WERI-Rb-1 (cell line): ENCODE measurements at places on chromosomes 1 and 21.
A peak's percentile ranks its signal among the peaks of the same experiment; 100 is the strongest.

DNA sequence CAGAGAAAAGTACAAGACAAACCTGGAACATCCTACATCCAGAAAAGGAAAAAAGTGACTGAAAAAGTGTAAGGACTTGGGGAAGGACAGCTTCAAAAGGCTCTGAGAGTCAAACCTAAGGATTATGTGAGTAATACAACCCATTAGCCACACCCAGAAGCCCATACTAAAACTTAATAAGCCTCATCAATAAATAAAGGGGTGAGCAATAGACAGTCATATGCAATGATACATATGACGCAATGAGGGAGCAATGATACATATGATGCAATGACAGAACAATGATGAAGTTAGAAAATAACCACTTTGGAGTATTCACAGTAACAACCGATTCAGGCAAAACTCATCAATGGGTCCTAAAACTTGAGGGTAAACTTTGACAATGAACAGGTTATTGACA lies 50.1 kb downstream of the BRWD1 start:
- no peak for DNase-seq

DNA sequence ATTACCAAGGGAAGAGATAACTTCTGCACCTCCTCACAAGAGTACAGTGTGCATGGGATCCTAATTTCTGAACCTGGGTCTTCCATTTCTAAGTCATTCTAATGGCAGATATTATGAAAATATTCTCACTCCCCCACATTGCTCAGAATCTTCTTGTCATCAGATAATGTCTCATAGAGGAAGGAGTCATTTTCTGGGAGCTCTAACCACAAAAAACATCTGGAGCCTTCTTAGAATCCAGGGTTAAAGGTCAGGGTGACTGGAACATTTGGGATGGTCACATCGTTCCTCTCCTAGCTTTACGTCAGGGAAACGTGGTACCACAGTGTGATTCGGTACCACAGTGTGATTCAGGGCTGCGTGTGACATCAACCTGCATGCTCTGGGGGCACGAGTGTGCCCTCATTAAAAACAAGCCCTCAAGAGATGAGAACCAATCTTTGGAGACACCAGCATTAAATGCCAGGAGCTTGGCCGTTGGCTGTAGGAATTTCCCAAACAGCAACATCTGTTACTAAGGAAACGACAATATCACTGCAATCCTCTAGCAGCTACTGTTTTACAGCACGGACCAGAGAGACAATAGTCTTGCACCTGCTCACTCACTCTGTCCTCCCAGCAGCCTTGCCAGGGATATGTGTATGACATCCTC lies 179.1 kb downstream of the PSMG1 start:
- DNase-seq = no peak

- no peak for DNase-seq
Observed at GRCh38 chr1:200364091-200364759, 45.6 kb downstream of the ZNF281 start.

- no peak for DNase-seq
Observed at GRCh38 chr1:77597310-77597709, 85.1 kb downstream of the ZZZ3 start.

GRCh38 chr1:240092301-240093119 lies 827 bp downstream of the FMN2 start:
- DNase-seq = peak; percentile 55

DNA sequence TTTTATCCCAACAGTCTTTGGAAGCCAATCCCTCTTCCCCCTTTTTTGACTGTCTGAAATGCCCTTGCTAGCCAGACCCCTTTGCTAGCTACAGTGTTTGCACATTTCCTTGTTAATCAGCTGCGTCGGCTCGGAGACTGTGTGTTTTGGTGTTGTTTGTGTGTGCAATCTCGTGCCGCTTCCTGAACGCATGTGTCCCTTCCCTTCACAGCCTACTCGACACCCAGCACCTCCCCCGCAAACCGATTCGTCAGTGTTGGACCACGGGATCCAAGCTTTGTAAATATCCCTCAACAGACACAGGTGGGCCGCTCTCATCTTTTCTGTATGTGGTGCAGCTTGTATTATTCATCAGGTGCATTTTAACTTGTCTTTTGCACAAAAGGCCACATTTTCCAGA lies 298.7 kb downstream of the TM2D1 start:
- DNase-seq = no peak

GRCh38 chr1:39189592-39190041 lies 14.9 kb upstream of the MACF1 start:
- DNase-seq = no peak

DNA sequence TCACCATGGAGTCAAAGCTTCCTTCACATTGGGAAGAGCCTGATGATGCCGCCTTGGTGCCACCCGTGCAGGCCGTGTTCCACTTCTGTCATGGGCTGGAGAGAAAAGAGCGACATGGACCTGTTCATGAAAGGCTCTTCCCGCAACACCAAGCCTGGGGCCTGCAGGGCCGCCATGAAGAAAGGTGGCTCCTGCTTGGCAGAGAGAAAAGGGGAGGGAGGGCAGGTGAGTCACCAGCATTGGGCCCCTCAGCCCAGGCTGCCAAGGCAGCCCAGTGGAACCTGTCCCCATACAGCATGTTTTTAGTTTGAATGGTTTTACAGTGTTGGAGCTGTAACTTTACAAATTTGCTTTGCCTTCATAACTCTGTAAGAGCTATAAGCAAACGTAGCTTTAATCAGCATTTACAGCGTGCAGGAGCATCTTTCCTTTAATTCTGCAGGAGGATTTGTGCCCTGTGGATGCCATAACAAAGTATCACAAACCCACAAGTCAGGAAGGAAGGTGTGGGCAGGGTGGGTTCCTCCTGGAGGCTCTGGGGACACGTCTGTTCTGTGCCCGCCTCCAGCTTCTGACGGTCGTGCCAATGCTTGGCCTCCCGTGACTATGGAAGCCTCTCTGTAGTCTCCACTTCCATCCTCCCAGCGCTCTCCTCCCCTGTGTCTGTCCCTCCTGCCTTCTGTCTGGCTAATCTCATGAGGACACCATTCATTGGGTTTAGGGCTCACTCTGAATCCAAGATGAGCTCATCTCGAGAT lies 49.1 kb downstream of the RIPK4 start:
- no peak for DNase-seq

DNA sequence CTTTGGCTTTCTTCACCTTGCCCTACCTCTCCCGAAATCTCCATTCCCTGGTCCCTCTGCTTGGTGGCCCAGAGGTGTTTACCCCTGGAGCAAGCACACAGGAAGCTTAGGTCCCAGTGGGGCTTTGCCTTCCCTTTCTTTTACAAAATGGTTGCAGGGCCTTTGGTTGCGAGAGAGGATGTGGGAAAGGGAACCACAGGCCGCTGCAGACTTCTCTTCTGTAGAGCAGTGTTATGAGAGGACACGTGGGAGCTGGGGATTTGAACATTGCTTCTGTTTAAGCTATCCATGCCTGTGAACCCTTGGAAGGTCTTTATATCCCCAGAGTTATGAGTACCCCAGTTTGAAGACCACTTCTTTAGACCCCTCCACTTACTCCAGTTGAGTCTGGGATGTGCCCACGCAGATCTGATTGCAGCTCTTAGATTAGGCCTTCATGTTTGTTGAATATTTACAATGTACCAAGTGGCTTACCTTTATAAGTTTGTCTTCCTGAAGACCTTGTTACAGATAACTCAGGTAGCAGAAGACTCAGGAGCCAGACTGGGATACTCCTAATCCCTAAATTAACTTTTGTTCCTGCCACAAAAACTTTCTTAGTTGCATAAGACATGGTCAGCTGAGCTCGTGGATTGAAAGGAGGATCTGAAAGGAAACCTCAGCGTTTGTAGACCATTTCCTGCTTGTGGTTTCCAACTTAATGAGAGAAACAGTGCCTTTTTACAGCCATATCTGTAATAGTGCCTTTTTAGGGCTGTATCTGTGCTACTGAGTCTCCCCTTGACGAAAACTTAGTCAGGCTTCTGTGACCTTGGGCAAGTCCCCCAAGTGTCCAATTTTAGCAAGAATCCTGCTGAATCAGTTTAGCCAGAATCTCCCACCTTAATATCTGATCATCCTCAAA lies 21.9 kb upstream of the IVNS1ABP start:
- no peak for DNase-seq

GRCh38 chr1:65265651-65266351 lies 43.5 kb upstream of the DNAJC6 start:
- peak; percentile 81 for DNase-seq

DNA sequence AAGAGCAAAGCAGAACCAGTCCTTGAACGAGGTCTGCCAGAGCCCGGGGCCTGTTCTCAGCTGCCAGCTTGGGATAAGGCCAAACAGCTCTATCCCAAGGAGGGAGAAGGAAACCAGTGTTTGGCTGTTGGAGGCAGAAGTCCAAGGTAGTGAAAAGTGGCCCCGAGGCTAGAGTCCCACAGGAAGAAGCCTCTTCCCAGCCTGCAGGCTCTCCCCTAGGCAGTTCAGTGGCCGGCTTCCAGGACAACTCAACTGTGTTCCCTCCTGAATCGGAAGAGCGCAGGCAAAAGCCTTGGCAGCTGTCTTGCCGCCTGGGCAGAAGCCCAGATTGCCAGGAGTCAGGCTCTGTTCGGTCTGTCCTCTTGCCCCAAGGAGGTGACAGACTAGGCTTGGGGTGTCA lies 19.3 kb downstream of the QSOX1 start:
- no peak for DNase-seq

DNA sequence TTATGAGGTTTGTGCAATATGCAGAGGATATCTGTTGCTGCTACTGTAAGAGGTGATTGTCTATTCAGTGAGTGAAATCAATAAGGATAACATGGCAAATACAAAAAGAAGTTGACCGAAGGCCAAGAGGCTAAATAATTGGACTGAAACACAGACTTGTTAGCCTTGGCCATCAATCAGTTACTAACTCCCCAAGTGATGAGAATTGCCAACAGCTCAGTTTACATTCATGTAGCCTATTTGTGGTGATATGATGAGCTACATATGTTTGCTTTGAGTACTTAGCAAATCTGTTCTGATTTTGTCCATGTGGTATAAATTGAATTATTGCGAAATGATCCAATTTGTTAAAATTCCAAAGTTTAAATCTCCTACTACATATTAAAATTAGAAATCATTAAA lies 68.6 kb upstream of the VAV3 start:
- DNase-seq = no peak

GRCh38 chr21:45401054-45401518 lies 3.9 kb upstream of the COL18A1 start:
- no peak for DNase-seq

DNA sequence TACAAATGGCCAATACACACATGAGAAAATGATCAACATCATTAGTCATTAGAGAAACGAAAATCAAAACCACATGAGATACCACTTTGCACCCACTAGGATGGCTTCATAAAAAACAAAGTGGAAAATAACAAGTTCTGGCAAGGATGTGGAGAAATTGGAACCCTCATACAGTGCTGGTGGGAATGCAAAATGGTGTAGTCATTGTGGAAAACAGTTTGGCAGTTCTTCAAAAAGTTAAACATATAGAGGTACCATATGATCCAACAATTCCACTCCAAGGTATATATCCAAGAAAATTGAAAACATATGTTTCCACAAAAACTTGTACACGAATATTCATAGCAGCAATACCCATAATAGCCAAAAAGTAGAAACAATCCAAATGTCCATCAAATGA lies 231.6 kb upstream of the CSF3R start:
- DNase-seq = no peak

- no peak for DNase-seq
Observed at GRCh38 chr1:162709132-162709860, 77.0 kb downstream of the DDR2 start.

DNA sequence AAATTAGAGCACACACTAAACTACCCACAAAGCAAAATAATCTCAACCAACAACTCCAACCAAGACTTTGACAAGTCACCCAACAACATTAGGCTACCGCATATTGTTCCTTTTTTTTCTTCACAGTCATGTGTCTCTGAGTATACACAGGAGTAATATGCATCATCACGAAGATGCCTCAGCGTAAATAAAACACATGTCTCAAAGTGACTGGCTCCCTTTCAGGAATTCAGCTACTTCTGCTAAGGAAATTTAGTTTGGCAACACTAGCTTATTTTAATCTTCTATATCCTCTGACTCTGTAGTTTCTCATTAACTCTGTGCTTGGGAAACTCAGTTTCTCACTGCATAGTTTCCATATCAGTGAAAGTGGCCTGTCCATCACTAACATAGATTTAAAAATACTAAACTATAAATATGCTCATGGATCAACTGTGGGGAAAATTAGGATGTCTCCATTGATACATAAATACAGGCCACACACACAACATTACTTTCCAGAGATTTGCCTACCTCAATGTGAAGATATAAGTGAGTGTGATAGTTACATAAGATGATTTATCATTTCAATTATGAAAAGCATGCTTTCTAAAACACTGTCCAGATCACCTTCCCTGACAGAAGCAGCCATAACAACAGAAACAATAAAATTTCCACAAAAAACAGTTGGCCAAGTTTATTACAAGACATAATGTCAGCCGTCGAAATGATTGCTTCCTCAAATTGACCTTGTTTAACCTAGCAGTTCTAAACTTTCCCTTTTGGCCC lies 113.2 kb downstream of the PTGER3 start:
- no peak for DNase-seq

DNA sequence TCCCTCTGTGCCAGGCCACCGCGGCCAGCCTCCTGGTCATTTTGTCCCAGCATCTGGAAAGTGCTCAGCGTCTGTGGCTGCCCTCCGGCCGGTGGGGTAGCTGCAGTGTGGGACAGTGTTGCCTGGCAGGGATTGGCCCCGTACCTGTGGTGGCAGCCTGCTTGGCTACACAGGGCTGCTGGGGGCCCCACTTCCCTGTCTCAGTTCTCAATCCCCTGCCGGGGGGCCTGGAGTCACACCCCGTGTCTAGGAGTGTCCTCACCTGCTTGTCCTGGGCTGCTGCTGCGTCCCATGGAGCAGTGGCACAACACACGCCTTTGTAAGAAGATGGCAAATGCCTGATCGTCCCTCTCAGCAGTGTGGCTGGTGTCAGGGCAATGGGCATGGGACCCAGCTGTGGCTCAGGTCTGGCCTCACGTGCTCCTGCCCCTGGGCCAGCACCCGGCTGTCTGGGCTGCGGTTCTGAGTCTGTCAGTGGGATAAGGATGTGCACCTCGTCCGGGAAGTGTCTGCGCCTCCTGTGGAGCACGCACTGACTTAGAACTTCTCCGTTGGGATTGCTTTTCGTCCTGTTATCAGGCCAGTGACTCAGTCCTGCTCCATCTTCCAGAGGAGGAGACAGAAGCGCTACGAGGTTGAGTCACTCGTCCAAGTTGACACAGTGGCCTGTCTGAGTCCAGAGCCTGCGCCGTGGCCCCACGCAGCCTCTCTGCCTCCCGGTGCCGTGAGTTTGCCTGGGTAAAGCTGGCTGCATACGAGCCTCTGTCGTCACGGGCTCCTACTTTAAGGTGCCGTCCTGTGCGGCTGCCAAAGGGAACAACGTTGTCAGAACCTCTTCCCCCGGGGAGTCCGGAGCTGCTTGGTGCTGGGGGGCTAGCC lies 41.0 kb downstream of the CRYAA start:
- DNase-seq = peak; percentile 4

- DNase-seq = no peak
Observed at GRCh38 chr1:111603979-111604378, 15.6 kb upstream of the RAP1A start.

- DNase-seq = peak; percentile 40
Observed at GRCh38 chr1:39132505-39133339, 71.8 kb upstream of the MACF1 start.

DNA sequence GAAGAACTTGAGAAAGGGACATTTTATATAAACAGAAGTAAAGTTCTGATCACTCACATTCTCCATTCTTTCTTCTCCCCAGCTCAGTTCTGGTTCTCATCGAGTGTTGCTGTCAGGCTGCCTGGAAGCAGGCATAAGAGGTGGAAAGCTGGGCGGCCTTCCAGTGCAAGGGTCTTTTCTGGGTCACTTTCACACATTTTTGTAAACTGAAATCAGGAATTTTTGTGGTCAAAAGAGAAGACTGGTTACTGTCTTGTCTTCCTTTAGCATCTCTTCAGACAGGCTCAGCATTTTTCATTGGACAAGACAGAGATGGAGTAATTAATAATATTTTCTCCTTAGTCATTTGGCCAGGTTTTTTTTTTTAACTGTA lies 93.7 kb downstream of the CTH start:
- no peak for DNase-seq
